NCI-H1092 (cell line): ENCODE measurements at places on chromosomes 11 and 22.

- no peak for DNase-seq
These were observed 53.3 kb downstream of the TPBGL start for GRCh38 chr11:75293903-75294302.

DNA sequence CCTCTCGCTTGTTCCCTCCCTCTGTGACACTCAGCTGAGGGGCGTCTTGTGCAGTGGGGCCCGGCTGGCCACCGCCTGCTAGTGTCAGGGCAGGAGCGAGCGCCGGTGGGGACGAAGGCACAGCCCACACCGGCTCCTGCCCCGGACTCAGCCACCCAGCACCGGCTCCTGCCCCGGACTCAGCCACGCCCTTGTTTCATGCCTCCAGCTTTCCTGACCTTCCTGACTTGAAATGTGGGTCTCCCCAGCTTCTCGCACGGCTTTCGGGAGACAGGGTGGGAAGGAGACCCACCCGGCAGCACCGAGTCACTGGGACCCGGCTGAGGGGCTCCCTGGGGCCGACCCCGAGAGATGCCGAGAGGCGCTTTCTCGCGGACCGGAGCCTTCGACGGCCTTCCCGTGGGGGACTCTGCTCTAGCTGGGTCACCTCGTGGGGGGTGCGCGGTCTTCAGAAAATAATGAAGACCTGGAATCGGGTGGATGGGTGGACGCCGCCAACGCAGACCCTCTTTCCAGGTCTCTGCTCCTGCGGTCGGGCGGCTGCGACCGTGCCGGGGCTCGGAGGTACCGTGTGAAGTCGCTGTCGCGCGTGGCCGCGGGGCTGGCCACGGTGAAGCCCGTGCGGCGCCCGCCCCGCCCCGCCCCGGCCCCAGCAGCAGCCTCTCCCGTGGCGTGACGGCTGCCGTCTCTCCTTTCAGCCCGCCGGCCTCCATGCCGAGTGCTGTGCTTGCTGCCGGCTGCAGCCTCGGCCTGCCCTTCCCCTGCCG lies 10.2 kb downstream of the GLB1L2 start:
- DNase-seq: no peak

GRCh38 chr11:110453684-110454354 lies 24.1 kb downstream of the FDX1 start:
- no peak for DNase-seq

DNA sequence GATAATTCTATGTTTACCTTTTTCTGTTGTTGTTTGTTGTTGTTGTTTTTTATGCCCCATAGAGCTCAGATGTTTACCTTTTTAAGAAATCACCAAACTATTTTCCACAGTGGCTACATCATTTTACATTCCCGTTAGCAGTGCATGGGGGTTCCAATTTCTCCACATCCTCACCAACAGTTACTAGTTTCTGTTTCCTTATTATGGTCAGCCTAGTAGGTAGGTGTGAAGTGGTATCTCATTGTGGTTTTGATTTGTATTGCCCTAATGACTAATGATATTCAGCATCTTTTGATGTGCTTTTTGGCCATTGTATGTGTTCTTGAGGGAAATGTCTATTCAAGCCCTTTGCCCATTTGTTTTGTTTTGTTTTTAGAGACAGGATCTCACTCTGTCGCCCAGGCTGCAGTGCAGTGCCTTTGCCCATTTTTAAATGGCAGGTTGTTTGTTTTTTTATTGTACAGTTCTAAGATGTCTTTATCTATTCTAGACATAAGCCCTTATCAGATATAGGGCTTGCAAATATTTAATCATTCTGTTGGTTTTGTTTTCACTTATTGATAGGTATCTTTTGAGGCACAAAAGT lies 27.5 kb downstream of the CHEK2 start:
- DNase-seq: no peak

DNA sequence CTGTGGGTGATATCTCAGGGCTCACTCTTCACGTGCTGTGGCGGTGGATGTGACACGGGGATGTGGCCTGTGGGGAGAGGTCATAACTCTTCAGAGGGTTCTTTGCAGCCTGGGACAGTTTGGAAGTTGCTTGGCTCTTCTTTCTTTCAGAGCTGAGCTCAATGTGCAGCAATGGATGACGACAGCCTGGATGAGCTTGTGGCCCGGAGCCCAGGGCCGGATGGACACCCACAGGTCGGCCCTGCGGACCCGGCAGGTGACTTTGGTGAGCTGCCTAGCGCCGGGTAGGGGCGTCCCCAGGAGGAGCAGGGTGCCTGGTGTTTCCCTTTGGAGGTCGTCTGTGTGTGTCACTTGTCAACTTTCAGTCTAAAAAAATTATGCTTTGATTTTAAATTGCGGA lies 5.1 kb downstream of the PHRF1 start:
- DNase-seq: no peak

GRCh38 chr11:70381872-70382861 lies 16.2 kb upstream of the CTTN start:
- DNase-seq: no peak

DNA sequence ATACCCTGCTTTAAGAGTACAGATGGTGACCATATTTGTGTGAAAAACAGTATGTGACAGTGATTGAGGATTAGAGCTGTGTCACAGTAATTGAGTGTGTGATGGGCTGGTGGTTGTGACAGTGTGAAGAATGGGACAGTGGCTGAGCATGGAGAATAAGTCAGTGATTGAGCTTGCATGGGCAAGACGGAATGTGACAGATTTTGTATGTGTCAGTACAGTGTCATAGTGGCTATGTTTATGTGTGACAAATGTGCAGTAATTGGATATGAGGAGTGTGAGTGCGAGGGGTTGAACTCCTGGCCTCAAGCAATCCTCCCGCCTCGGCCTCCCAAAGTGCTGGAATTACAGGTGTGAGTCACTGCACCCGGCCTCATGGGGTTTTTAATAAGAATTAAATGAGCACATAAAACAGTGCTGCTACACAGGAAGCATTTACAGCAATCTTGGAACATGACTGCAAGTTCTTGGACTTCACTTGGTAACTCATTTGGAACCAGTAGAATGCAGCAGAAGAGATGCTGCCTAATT lies 583 bp upstream of the RRAS2 start:
- no peak for DNase-seq

GRCh38 chr22:30123463-30123862 lies 43.2 kb downstream of the HORMAD2 start:
- DNase-seq: no peak

- DNase-seq: no peak
These were observed 1.1 kb upstream of the CD81 start for GRCh38 chr11:2375964-2376551.

- no peak for DNase-seq
These were observed 97.7 kb upstream of the SORL1-AS1 start for GRCh38 chr11:121550247-121551030.

GRCh38 chr11:107780775-107781174 lies 68.9 kb upstream of the SLN start:
- no peak for DNase-seq

DNA sequence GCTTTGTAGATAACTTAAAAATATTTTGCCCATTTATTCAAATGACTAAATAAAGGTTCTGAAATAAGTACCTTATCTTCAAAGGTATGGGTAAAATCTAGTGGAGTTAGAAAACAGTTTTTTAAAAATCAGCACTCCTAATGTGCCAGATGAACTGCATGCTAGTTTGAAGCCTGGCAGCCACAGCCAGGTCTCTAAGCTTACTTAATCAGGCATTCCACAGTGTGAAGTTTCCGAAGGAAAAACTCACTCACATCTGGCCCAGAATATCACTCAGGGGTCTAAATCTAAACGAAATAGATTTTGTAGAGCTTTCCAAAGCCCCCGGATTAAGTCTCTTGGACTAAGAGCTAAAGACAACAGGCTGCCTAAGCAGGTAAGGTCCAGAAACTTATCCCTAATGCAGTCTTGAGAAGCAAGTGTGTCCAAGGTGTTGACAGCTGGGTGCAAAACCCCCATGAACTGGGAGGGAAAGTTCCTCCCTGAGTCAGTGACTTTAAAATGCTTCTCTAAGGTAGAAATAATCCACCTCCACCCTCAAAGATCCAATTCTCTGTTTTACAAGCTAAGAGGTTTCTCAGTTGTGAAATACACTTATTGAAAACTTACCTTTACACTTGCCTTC lies 157.6 kb downstream of the FCHSD2 start:
- DNase-seq: no peak

DNA sequence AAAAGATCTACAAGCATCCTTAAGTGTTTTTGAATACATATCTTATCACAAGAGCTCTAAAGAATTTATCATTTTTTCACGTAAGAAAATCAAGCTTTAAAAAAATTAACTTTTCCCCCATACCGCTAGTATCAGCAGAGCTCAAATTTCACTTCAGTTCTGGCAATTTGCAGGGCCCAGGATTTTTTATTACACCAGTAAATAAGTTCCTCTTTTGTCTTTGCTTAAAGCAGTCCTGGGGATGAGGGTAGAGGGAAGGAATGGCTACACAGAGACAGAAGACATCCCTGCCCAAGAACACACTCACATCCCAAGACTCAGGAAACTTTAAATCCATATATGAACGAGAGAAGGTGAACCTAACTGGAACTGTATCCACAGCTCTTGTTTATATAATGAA lies 22.6 kb upstream of the SORL1 start:
- DNase-seq: no peak

GRCh38 chr11:68935066-68935465 lies 31.4 kb downstream of the IGHMBP2 start:
- no peak for DNase-seq
